NCI-H526 treated with DMSO at 0.1 percent for 48 hours (cell line): ENCODE measurements at places on chromosomes 2 and 18.

DNA sequence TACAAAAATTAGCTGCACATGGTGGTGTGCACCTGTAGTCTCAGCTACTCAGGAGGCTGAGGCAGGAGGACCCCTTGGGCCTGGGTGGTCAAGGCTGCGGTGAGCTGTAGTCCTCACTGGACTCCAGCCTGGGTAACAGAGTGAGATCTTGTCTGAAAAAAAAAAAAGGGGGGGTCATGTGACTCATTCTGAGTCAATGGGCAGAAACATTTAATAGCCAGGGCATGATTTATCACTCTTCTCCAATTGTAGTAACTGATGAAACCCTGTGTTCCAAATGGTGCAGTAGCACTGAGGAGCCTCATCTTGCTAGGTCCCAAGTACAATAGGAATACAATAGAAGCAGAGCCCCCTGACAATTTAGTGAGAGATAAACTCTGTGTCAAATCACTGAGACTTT lies 78.9 kb upstream of the CCDC68 start:
- DNase-seq: no peak

GRCh38 chr2:175004730-175004979 lies 526 bp downstream of the CHN1 start:
- peak; percentile 55 for DNase-seq

DNA sequence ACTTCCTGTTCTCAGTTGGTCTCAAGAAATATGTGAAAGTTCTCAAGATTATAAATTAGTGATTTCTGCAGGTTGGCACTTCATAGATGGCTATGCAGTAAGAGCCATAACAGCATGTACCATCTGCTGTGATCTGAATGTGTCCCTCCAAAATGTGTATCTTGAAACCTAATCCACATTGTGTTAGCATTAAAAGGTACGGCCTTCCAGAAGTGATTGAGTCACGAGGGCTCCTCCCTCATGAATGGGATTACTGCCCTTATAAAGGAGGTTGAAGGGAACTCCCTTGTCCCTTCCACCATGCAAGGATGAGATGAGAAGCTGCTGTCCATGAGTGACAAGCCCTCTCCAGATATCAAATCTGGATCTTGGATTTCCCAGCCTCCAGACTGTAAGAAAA lies 45.0 kb downstream of the METTL4 start:
- no peak for DNase-seq

DNA sequence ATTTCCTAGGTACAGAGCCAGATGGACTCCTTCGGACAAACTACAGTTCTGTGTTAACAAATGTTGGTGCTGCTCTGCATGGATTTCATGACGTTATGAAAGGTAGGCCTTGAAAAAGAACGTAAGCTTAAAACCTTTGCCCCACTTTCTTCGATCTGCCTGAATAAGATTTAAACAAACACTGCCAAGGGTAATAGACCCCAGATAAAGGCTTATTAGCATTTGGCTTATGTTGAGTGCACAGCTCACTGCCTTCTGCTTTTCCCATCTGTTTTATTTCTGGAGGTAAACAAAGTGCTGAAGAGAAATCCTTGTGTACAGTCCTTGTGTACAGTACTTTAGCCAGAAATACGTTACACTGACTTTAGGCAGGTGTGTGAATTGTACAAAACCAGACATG lies 50.0 kb upstream of the STON1 start:
- DNase-seq: peak; percentile 88

GRCh38 chr2:48605482-48606175 lies 12.0 kb upstream of the GTF2A1L start:
- no peak for DNase-seq

DNA sequence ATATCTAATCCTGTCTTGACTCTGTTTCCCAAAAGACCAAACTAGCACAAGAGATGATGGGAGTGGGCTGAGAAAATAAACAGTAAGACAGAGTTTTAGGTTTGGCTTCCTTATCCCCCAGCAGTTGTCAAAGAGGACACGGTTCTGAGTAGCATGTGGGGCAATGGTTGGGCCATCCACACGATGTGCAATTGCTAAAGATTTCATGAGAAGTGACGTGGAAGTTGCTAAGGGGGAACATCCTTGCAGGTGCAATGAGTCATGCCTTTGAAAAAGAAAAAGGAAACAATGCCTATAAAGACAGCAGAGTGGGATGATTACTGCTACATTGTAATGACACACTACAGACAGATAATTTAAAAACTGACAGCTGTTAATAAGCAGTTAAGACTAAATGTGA lies 1395.8 kb downstream of the LRP1B start:
- DNase-seq: no peak
